ENCODE measurements at places on chromosomes 13 and 19. TPM values are rescaled to one million over a fixed set of nuclear protein-coding genes. Genes with fewer than 3 reads are reported as not detected.

The ZNF793 gene
- polyA plus RNA-seq, result 19.8 TPM

The NFIX gene
- polyA plus RNA-seq, result 18.8 TPM

The SLAIN1 gene
- 25.2 TPM for polyA plus RNA-seq

The KLK7 gene
- polyA plus RNA-seq, result 9.7 TPM

The SLC15A1 gene
- polyA plus RNA-seq, result 9.2 TPM

The SOHLH2 gene
- polyA plus RNA-seq, result 3.7 TPM

The KLHL1 gene
- 1.4 TPM for polyA plus RNA-seq

The ANGPTL4 gene
- 2.8 TPM for polyA plus RNA-seq

The TMC4 gene
- polyA plus RNA-seq, result 32.6 TPM

The DOHH gene
- 6.9 TPM for polyA plus RNA-seq

The TMEM145 gene
- 1.2 TPM for polyA plus RNA-seq
